ENCODE measurements at places on chromosomes 12 and 14. TPM values are rescaled to one million over a fixed set of nuclear protein-coding genes. Genes with fewer than 3 reads are reported as not detected.

DNA sequence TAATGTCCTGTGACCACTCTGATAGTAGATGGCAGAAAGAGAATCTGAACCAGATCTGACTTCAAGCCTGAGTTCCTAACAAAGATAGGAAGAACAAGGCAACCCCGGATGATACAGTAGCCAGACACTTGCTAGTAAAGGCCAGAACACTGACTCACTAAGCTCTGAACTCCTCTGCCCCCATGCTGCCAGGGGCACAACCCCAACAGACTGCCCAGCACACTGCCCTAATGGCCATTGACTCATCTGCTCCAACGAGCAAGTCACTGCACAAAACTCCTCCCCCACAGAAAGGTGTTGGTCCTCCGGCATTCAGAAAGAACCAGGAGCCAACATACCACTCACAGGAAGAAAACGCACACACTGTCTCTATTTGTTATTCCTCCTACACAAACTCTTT is 179.6 kb upstream of the NUDT4 start:
- DNase-seq, result peak; percentile 50

GRCh38 chr12:52331833-52332232 is 10.6 kb upstream of the KRT83 start:
- no peak for DNase-seq

- peak; percentile 88 for DNase-seq
These were observed 128.0 kb downstream of the RFLNA start for GRCh38 chr12:124422570-124423523.

GRCh38 chr14:22836301-22837113 is at the start of gene MMP14:
Gene MMP14 (plus strand): TSS chr14:22836585. CDS start chr14:22836818, 233 bp downstream.
- peak; percentile 97 for DNase-seq

DNA sequence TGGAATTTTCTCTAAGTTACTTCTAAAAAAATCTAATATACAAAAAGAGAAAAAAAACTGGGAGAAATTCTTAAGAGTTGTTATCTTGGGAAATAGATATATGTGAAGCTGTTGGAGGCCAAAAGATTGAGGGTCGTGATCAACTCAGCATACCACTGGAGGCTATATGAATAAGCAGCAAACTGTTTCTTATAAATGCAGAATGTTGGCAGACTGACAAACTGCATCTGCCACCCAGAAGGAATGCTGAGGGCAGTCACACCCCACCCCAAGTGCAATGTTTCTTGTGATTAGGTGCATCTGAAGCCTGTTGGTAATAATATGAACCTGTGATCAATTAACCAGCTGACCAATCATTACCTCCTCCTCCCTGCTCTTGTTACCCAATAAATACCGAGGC is 818.6 kb upstream of the MGAT4C start:
- no peak for DNase-seq

DNA sequence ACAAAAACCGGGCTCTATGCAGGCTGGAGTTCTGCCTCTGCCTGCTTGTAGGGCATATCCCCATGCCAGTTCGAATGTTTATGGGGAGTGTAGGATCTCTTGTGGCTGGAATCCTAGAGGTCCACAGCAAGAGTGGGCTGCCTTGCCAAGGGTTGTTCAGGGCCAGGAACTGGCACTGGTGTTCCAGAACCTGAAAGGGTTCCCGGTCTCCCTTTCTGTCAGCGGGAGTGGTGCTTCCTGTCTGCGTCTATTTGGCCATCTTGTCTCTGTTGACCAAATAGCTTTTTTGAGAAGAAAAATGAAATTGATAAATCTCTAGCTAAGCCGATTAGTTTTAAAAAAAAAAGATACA is 17.8 kb downstream of the OLR1 start:
- DNase-seq, result no peak

- DNase-seq, result no peak
These were observed 51.8 kb downstream of the SLC15A5 start for GRCh38 chr12:16225692-16226091.

DNA sequence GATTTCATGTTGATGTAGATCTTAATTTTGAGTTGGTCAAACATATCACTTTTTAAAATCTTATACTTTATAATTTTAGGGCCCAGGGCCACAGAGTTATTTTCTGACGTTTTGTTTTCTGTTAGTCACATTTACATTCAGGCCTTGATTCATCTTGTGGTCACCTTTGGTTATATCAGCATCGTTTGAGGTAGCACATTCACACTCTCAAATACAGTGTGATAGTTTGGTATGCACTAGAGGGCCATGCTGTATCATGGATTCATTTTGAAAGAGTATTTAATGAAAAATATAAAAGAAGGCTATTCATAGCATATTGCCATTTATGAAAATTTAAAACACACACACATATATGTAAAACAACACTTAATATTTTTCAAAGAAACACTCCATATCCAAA is 274.6 kb downstream of the RAD51B start:
- DNase-seq, result peak; percentile 24

- peak; percentile 71 for DNase-seq
These were observed 143.7 kb downstream of the AKAP6 start for GRCh38 chr14:32472512-32473463.

GRCh38 chr12:94771741-94772140 is 121.4 kb upstream of the TMCC3 start:
- no peak for DNase-seq

- peak; percentile 80 for DNase-seq
These were observed at the start of gene DPY19L2 for GRCh38 chr12:63668028-63668799. Gene DPY19L2 (minus strand): TSS chr12:63668493. CDS start chr12:63668393, 100 bp downstream.

GRCh38 chr14:39351708-39352107 is 80.5 kb downstream of the FBXO33 start:
- no peak for DNase-seq

DNA sequence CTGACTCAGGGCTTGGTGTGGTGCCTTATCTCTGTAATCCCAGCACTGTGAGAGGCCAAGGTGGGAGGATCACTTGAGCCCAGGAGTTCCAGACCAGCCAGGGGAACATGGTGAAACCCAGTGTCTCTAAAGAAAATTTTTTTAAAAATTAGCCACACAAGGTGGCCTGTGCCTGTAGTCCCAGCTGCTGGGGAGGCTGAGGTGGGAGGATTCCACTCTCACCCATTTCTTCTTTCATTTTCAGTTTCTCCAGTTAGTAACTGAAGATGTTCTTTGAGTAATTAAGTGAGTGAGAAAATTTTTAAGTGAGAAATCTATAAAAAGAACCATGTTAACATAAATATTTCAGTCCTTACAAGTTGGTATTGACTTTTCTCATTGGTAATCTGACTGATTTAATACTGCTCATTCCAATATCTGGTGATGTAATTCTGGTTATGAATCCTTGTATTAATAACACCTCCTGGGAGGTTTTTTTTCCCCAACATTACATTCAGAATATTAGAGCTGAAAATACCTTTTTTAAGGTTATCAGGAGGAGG is 6.1 kb downstream of the METTL3 start:
- no peak for DNase-seq

DNA sequence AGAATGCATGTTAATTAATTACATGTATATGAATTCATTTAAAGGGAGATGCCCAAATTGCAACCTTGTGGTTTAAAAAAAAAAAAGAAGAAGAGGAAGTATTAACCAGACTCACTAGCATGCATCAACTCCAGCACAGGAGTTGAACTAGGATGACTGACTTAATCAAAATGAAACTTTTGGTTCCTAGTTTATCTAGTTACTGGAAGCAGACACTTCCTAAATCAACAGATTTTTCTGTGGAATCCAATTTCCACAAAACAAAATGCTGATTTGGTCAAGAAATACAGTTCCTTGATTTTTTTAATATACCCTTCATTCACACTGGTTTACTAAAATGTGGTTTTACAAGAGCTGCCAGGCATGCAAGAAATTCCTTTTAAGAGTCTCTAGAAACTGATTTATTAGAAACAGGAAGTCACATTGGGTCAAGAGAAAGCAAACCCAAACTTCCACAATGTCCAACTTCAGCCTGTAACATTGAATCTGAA is 41.6 kb downstream of the ITPR2 start:
- no peak for DNase-seq

The GUCY2C gene
- 0.17 TPM for total RNA-seq

The SLC25A47 gene
- total RNA-seq, result 0.37 TPM

The CDH24 gene
- 15.3 TPM for total RNA-seq

The RARG gene
- 17.4 TPM for total RNA-seq

The CAPZA3 gene
- not detected for total RNA-seq

The B4GALNT3 gene
- total RNA-seq, result 0.27 TPM

The EML1 gene
- 4.6 TPM for total RNA-seq

The CFAP54 gene
- total RNA-seq, result 5.3 TPM

The PKP2 gene
- total RNA-seq, result 4.6 TPM

The CAPS2 gene
- 1.1 TPM for total RNA-seq

The LIN7A gene
- total RNA-seq, result 1.1 TPM

Measured in HT1080 (cell line).